ENCODE measurements at places on chromosomes 6 and 20.

DNA sequence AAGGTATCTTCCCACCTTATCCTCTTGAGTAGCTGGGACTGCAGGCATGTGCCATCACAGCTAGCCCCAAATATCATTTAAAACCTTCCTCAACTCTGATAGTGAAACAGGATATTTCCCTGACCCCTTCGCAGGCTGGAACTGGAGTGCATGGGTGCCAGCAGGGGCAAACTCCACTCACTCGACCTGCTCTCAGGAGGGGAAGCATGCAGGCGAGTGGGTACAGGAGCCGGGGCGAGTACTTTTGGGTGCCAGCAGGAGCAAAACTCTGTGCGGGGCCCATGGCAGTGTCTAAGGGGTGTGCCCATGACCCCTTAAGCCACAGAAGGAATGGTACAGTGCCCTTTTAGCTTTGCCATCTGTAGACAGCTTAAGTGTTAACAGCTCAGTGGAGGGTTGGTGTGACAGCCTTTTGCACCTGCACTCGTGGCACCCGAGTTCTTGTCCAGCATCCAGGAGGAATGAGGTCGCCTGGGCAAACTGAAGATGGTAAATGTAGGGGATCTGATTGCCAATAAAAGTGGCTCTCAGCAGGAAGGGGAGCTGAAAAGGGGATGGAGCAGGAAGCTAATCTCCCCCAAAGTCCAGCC, 155.1 kb downstream of the CDK19 start:
- DNase-seq: no peak

DNA sequence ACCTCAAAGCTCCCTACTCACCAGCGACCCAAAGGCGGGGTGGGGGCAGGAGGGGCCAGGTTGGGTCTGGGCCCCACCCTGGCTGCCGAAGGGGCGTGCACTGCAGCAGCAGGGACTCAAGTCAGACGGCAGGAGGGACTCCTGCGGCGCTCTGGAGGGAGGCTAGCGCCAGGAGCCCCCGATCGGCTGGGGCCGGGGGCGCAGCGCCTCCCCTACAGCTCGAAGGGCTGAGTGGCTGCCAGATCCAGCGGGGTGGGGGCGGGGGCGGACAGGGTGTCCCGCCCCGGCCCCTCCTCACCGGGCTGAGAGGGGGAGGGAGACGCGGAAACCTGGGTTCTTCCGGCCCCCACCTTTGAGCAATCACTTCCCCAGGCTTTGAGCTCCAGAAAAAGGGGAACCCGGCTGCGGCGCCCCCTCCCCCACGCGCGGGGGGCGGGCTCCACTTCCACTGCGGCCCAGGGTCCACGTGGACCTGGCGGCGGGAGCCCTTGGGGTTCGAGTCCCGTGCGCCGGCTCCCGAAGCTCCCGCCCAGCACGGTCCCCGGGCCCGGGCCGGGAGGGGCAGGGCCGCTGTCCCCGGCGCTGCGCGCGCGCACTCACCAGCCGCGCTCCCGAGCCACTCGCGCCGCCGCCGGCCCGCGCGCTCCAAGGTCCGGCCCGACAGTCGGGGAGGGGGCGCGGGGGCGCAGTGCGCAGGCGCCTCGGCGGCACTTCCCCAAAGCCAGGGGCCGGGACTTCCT, at the start of gene RGS19:
TSS of gene RGS19 (minus strand) at position 246 of the 740 bp plus-strand sequence. CDS start 2,632 bp downstream, outside the sequence.
- no peak for DNase-seq

DNA sequence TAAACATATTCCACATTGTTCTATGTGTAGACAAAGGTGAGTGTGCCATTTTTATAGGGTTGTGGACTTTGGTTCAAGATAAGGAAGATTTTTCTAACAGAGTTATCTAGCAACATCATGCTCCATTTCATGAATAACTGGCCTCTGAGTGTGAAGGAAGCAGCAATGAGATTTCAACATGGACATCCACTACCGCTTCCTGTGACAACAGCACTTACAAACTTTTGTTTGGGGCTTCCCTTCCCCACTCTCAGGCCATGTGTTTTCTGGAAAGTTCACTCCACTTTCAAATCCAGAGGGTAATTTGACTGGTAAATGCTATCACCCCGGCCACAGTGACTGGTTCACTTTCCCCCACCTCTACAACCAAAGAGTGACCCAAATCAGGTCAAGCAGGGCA, 38.1 kb upstream of the PROKR2 start:
- no peak for DNase-seq

- DNase-seq: no peak
These were observed 5.2 kb downstream of the ZNFX1 start for GRCh38 chr20:49272654-49273053.

DNA sequence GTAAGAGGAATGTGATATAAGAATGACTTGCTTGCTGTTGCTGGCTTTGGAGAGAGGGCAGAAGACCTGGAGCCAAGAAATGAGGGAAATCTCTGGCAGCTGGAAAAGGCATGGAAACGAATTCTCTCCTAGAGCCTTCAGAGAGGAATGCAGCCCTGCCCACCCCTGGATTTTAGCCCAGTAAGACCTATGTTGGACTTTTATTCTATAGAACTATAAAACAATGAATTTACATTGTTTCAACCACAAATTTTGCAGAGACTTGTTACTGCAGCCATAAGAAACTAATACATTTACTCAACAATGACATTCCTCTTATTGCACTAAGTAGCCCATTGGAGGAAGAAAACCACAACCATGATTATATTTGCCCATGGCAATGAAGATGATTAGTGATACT, 39.5 kb upstream of the PREP start:
- DNase-seq: no peak

DNA sequence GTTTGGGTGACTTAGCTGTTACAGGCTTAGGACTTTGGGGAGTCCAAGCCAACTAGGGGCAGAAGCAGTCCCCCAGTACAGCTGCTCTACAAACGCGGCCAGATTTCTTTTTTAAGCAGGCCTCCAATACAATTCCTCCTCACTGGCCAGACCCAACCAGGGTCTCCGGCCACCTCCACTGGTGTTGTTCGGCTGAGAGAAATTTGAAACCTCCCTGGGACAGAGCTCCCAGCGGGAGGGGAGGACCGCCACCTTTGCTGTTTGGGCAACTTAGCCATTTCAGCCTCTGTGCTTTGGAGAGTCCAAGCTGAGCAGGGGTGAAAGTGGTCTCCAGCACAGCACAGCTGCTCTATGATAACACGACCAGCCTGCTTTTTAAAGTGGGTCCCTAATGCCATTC, 59.4 kb upstream of the KHDRBS2 start:
- DNase-seq: no peak

DNA sequence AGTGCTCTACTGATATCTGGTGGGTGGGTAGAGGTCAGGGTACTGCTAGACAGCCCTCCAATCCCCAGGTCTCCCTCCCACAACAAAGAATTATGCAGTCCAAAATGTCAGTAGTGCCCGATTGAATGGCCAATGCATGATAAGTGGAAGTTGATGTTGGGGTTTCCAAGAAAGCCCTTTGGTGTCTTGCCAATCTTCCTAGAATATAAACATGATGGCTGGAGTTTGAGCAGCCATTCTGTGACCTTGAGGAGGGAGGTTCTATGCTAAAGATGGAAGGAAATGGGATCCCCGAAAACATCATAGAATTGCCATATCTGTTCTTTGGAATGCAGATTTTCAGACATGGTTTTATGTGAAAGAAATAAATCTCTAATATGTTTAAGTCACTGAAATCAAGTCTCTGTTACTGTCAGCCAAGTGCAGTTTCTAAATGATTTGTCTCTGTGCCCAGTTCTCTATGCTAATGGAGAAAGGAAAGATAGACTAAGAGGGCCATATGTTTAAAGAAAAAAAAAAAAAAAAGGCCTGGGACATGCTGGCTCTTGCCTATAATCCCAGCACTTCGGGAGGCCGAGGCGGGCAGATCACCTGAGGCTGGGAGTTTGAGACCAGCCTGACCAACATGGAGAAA, 32.8 kb upstream of the PTPN1 start:
- DNase-seq: no peak

DNA sequence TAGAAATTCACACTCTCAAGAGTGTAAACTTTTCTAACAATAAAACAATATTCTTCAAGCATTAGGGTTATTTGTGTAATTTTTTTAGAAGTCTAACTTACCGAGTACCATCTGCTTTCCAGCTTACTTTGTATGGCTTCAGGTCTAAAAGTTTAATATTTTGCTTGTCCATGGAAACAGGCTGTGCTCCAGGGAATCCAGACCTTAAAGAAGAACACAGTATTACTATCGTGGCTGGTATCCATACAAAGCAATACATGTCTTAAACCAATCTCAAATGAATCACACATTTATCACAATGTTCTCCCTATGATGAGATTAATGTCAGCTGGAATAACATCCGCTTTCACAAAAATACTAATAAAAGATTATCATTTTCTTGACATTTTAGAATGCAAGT, 73.0 kb downstream of the RNGTT start:
- no peak for DNase-seq

DNA sequence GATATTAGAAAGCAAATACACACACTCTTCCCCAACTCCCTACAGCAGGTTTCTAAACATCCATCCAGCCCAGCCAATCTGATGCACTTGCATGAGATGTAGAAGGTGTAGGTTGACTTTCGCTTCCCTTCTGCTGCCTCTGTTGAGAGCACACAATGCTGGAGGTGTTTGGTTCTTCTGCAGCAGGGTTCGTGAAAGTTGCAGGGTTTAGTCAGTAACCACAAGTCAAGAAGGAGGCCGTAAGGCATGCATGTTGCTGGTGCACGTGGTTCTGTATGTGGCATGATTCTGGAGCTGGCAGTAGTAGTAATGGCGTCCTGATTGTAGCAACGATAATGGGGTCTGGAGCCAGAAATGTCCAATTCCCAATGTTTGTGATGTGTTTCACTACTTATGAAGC, 53.0 kb downstream of the DEK start:
- no peak for DNase-seq

DNA sequence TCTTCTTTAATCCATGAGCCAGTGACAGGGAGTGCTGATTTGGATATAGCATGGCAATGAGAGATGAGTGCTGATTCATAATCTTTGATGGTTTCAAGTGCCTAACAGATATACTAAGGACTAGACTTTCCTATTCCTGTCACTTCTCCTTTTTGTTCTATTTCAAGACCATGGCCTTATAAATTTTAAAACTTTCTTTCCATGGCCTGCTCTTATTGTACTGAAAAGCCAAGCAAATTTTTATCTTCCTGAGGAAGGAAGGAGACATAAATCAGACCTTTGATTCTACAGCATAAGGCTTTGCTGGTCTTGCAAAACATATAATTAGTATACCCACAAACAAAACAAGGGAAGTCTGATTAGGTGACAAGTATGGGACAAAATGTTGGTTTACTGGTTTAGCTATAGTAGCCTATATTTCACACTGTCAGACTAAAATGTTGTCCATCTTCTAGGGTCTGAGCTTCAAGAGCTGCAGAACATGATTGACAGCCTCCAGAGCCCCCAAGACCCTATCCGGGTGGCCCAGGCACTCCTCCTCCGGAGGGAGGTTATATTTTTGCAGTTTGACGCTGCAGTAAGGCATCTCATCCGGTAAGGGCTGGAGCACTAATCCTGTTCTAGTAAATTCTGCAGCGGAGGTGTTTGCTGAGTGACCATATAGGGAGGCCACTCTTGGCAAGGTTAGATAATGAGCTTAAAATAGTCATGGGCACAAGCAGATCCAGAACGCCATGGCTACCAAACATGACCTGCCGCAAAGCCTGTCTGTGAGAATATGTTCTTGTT, 82.3 kb downstream of the CD164 start:
- DNase-seq: no peak

GRCh38 chr20:22842793-22843192, 192.3 kb upstream of the SSTR4 start:
- DNase-seq: no peak

GRCh38 chr20:4997222-4997621, 4.1 kb downstream of the SLC23A2 start:
- DNase-seq: no peak

- no peak for DNase-seq
These were observed 106.3 kb downstream of the GRM1 start for GRCh38 chr6:146135167-146135566.

DNA sequence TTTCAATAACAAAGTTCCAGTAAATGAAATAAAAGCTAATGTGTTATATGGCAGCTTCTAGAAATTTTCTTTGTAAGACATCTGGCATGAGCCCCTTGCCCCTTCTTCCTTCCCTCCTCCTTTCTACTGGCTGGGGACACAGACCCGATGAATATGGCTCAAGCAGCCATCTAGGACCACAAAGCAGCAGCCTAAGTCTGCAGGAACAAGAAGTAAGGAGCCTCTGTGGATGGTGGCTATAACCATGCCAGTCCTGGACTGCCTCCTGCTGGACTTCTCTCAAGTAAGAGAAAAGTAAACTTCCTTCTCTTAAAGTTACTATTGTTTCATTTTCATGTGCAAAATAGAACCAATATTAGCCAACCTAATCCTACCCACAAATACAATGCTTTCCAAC, 114.9 kb upstream of the DST start:
- DNase-seq: no peak

GRCh38 chr6:107330168-107330567, 129.2 kb downstream of the PDSS2 start:
- DNase-seq: no peak

- DNase-seq: no peak
These were observed 117.4 kb downstream of the VEGFA start for GRCh38 chr6:43887340-43887858.

- DNase-seq: no peak
These were observed 68.7 kb upstream of the STMND1 start for GRCh38 chr6:17032988-17033634.

- no peak for DNase-seq
These were observed 167.9 kb upstream of the SYNCRIP start for GRCh38 chr6:85810558-85810957.

DNA sequence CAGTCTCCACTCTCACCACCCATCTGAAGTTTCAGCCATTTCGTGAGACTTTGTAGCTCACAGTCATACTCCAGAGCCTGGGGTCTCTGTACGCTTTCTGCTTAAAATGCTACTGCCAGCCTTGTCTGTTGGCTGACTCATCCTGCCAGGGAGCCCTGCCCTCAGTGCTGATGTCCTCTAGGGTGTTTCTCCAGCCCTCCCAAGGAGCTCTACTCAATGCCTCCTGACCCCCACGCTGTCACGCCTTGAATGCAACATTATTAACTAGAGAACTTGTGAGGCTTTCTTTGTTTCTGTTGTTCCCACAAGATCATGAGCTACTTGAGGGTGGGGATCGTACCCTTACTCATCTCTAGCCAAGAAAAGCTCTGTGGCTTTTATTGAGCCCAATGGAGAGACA, 20.1 kb downstream of the KIF16B start:
- DNase-seq: no peak

GRCh38 chr6:1589208-1589607, 20.5 kb upstream of the FOXC1 start:
- DNase-seq: no peak

Measured in cortex of kidney (tissue), 1 donor.